ENCODE measurements at places on chromosomes 2 and 18.

DNA sequence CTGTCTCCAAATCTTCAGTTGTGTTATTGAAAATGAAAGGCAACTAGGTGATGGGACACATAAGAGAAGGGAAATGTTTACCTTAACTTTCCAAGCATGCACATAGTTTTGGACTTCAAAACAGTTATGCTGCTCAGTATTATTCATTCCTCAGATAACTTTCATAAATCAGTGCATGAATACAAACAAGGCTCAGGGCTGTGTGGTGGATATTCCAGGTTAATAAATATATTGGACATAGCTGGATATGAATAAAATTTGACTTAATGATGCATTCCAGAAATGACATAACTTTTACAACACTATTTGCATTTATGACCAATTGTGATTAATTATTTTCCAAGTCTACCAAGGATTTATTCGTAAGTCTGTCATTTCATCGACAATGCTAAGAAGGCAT, 301.2 kb upstream of the ZNF804A start:
- no peak for DNase-seq

DNA sequence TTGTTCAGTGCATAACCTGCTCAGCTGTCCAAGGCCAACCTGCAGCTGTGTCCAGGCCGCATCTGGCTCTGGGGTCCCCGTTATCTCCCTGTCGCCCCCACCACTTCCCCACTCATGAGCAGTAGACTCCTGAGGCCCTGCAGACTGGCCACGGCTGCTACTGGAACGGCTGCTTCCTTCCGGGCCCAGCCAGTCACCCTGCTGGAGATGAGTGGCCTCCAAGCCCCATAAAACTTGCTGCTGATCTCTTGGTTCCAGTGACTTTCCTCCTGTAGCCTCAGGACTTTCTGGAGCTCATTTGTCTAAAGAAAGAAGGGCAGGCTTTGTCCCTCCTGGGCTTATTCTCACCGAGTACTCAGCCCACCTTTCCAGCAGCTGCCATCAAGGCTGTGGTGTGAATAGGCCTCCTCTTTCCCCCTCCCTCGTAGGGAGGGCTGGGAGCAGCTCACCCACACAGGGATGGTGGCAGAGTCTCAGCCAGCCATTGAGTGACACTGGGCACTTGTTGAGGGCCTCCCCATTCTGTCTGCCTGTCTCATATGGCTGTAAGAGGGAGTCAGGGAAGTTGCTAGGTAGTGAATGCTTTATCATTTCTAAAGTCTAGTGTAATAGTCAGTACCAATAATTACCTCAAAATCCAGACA, 257.3 kb downstream of the MYCN start:
- DNase-seq: no peak

DNA sequence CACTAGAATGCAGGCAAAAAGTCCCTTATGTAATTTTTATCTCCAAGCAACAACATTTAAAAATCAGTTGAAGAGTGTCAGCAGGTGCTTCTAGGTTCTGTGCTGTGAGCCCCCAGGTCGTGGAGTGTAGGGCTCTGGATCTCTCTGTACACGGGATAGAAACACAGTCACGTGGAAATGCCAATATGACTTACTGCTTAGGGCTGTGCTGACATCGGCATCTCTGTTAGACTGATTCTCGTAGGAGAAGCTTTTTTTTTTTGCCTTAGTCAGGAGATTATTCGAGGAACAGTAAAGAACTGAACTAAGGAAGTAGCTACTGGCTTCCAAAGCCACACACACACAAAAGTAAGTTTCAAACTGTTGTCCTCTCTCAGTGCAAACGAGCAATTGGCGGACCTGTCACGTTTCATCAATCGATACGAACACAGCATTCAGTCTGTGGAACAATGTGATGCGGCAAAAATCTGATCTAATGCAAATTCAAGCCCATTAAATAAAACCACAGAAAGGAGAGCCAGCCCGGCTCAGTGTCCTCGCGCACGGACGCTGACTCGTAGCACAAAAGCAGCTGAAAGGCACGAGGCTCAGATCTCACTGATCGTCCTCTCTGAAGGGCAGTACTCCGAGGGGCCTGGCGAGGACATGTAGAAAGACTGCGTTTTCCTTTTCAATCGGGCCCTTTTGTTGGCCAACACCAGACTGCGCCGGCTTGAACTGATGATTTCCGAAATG, 41.5 kb downstream of the PRELID3A start:
- DNase-seq: peak; percentile 39

DNA sequence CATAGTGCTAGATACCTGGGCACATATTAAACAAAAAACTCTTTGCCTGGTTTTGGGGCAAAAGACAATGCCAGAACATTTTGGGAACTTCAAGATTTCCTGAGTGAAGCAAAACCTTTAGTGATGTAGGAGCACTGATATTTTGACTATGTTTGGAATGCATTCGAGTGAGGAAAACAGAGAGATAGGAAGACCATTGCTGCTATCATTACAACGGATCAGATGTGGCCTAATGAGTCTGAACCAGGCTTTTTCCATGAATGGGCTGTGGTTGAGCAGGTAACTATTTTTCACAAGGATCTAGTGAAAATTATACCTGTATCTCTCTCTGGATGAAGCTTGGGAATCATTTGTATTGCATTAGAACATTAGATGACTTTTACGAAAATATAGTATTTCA, 562.2 kb downstream of the DCC start:
- DNase-seq: no peak

- peak; percentile 33 for DNase-seq
These were observed 993 bp downstream of the RBMS1 start for GRCh38 chr2:160492401-160493226.

DNA sequence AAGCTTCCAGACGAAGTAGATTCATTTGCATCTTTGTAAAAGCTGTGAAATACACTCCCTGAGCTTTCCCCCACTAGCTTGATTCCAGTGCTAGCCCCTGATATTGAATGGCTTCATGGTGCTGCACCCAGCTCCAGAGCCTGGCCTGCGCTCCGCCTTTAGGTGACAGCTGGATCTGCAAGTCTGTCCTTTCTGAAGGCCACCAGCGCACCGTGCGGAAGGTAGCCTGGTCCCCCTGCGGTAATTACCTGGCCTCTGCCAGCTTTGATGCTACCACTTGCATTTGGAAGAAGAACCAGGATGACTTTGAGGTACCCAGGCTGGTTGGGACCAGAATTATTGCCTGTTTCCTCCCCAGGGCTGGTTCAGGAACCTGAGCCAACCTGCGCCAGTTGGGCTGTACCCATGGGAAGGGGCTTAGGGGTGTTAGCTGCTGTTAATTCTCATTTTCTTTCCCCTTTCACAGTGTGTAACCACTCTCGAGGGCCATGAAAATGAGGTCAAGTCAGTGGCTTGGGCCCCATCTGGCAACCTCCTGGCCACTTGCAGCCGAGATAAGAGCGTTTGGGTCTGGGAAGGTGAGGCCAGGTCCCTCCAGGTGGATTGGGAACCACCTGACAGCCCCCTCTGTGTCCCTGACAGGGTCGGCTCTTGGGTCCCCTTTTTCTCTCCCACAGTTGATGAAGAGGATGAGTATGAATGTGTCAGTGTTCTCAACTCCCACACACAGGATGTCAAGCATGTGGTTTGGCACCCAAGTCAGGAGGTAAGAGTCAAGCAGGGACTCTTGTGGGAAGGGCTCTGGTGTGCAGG, 1.3 kb downstream of the CIAO1 start:
- peak; percentile 51 for DNase-seq

DNA sequence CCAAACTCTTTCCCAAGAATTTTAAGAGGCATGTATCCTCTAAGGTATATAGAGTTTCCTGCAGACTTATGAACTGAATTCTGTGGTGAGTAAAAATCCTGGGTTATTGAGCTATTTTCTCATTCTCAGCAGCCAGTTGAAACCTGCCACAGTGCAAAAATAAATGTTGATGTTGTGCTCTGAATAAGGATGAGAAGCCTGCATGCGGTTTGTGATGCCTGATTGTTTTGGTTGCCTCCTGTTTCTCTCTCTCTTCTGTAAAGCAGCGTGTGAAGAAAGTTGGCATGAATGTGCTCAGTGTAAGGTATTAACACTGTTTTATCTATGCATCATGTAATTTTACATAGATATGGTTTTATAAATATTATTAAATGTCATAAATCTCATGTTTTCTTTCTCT, 452.6 kb downstream of the CDH2 start:
- no peak for DNase-seq

GRCh38 chr2:3738454-3738853, 35.1 kb downstream of the DCDC2C start:
- DNase-seq: no peak

- no peak for DNase-seq
These were observed 148.9 kb downstream of the TCF4 start for GRCh38 chr18:55439056-55439455.

- no peak for DNase-seq
These were observed 15.5 kb downstream of the MROH2A start for GRCh38 chr2:233793465-233794127.

GRCh38 chr2:186328838-186329237, 157.2 kb upstream of the ZC3H15 start:
- DNase-seq: no peak

DNA sequence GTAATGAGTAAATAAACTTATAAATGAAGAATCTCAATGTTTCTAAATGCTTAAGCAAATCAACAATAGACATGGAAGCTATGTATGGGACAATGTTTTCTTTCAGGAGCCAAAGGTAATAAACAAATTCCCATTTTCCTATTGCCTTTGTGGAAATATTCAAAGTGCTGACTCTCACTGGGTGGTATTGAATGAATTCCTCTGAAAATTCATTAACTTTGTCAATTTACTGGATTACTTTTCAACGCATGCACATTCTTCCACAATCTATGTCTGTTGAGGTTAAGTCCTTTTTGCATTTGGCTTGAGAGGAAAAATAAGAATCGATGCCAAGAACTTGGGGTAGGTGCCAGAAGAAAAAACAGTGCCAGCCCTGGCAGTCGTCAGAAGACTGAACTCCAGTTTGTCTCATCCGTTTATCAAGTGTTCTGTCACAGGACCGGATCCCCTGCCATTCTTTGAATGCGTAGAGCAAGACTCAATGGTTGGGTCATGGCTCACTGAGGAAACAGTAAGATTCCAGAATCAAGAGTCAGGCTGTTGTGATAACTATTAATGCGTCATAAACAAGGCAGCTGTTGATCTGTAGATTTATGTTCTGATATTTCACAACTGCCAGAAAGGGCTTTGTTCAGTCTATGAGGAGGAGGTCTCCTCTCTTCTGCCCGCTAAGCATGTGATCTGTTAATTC, 133.3 kb downstream of the GFPT1 start:
- DNase-seq: no peak

DNA sequence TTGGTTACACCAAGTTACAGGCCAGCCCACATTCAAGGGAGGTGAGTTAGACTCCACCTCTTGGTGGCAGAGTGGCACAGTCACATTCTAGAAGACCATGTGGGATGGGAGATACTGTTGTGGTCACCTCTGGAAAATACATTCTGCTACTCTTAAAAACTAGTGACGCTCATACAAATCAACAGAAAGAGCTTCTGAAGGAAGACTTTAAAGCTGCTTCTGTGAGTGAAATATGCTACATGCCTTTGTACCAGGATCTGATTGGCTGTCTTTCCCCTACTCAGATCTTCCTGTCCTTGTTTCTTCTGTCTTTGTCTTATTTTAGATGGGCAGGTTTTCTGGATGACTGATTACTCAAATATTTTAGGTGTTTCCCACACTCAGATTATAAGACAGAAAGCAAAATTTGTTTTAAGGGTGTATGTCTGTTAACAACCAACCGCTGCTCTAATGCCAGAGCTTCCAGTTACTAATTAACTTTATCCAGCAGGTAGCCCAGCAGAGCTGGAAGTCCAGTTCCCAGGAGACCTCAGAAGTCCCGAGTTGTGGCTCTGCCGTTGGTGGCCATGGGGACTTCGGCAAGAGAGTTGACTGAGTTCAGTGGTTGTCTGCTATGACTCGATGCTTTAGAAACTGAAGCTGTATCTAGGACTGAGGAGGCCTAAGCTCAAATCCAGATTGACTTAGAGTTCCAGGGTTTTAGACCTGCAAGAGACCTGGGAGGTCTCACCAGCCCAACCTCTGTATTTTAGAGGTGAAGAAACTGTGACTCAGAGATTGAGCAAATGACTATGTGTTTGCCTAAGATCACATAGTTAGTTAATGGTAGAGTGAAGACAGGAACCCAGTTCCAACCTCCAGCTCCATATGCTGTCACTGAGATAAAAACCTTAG, 7.4 kb downstream of the IL1R2 start:
- no peak for DNase-seq
